AG09319 (cell line): ENCODE measurements at places on chromosomes 12 and 14.

DNA sequence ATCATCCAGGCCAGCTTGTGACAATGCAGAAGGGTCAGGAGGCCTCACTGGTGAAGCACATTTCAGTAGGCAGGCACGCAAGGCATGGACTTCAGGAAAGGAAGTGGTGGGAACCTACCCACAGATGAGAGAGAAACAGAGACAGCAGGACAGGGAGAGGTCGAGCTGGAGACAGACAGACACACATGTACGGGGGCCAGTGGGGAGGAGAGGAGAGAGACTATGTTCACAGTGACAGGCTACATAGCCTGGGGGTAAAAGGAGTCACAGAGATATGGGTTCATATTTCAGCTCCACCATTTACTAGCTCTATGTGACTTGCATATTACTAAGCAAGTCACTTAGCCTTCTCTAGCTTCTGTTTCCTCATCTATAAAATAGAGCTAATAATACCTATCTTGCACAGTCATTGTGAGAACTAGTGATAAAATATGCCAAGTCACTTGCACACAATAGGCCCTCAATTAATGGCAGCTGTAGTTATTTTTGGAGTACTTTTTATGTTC, 91.1 kb upstream of the FUT8 start:
- DNase-seq, result no peak

DNA sequence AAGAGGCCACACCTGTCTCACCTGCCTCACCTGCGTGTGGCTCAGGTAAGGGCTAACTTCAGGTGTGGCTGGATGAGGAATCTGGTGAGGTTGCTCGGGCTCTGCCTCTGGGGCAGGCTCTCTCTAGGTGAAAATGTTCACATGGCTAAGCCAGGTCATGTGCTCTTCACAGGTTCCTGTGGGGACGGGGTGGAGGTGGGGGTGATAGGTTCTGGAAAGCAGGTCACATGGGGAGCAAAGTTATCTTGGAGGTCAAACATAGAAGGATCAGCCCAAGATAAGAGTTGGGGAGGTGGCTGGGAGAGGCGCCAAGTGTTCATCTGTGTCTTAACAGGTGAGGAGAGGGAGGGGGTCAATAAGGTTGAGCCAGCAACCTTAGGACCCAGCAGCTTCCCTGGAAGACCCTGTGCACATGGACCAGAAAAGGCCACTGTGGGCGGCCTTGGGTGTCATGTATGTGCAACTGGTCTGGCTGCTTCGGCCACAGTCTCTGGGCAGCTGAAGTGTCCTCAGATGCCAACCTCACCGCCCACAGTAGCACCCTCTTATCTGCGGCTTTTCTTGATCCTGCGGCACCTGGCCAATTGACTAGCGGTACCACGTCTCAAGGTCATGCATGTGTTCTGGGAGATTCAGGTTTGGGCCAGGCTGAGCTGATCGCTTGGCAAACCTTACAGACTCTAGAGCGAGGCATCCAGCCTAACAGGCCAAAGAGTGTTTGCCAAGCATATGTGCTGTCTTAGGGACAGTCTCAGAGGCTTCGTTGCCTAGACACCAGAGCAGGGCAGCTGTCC, 60.5 kb downstream of the CACNA1C start:
- DNase-seq, result no peak

- DNase-seq, result peak; percentile 83
Observed at GRCh38 chr14:52124791-52125684, 56.2 kb upstream of the NID2 start.

- DNase-seq, result no peak
Observed at GRCh38 chr14:69986336-69986735, 107.1 kb downstream of the SMOC1 start.

GRCh38 chr14:96741151-96741977, 55.8 kb upstream of the VRK1 start:
- DNase-seq, result no peak

DNA sequence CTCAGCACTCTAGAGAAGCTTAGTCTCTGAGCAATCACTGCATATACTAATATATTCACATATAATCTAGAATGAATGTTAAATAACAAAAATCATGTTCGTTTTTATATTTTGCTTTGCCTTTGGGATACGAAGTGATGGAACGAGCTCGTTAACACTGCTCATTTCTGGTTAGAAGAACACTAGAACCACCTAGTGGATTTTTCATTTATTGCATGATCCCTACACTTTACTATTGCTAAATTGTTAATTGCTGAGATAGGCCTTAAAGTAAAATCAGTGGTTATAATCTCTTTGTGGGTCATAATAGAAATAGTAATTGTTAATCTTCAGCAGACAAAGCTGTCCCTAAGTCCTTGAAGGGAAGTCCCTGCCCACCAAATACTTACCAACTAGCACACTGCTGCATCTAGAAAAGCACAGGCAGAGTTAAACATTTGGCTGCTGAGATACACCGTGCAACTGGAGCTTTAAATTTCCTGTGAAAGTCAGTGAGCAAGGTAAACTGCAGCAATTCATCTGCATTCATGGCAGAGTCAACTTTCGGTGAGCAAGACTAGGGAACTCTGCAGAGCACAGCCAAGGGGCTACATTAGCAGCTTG, 353.7 kb downstream of the APAF1 start:
- peak; percentile 14 for DNase-seq

GRCh38 chr14:100083706-100084105, 18.5 kb downstream of the EVL start:
- no peak for DNase-seq

DNA sequence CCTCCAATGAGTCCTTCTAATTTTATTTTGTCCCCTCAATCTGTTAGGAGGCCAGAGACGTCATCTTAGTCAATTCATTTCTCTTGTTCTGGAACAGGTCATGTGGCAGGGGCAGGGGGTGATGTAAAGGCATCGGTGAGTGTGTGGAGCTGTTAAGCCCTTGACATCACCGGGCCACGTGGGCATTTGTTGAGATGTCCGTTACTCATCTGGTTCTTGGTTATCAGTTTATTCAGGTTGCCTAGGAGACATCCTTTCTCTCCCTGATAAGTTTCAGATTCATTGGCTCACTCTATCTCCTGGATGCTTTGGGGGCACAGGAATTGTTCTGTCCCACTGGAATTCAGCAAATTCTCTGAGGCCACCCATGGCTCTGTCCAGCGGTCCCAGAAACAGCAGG, 33.6 kb upstream of the SEL1L start:
- DNase-seq, result no peak
